Neural progenitor cell (in vitro differentiated cells): ENCODE measurements at places on chromosomes 1 and 21.

DNA sequence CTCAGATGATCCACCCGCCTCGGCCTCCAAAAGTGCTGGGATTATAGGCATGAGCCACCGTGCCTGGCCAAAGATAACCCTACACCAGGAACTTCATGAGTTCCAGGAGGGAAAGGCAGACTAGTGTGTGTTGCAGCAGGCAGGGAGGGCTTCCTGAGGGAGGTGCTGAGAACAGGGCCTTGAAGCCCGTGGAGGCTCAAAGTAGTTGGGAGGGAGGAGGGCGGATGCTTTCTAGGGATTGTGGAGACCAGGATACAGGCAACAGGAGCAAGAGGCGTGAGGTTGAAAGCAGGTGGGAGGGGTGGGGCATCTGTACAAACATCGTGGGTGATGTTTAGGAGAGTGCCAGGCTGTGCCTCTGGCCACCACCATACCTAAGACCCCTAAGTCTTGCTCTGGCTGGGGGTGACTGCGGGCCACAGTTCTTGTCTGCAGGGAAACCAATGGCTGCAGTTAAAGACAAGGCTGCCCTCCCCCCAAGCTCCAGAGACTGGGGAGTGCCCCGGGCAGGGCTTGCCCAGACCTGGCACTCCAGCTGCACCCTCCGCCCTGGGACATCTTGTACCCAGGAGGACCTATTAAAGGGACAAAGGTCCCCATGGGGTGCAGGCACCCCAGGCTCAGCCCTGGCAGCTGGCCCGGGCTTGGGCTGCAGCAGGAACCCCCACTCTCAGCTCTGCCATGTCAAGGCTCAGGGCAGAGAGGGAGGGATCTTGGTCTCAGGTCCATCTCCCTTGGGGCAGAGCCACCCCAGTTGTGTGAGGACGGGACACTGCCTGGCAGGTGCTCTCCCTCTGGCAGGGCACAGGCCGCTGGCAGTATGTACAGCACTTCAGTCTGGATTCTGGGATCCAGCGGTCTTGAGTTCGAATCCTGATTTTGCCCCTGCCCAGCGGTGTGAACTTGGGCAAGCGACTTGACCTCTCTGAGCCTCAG is 22.1 kb upstream of the CASZ1 start:
- no peaks in the 10 kb centered on the region for H3K27me3 ChIP-seq
- H3K4me1 ChIP-seq = peaks cover 16% of the 10 kb centered on the region
- no peak for DNase-seq

DNA sequence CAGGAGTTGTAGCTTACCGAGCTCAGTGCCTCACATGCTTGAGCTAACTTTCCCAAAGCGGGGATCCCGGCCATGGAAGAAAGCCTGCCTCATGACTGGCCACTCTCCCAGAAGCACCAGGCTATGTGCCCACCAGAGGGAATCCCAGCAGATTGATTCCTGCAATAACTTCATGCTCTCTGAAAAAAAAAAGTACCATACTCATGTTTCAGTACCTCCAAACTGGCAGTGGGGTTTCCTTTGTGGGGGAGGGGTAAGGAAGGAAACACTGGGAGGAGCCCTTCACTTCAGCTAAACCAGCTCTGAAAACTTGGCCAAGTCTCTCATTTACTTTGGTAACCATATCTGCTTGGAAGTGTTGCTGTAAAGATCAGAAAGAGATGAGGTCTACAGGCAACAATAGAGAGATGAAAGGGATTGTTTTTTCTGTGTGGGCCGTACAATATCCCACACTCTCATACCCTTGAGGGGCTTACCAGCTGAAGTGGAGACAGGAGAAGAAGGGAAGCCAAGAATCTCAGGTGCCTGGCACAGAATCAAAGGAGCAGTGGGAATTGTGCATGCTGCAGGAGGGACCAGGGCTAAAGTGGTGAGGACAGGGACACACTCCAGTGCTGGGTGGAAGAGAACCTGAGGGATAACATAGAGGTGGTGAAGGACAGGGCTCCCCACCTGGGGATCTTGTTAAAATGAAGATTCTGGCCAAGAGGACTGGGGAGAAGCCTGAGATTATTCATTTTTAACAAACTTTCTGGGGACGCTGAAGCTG is 42.4 kb upstream of the TACSTD2 start:
- no peaks in the 10 kb centered on the region for H3K27me3 ChIP-seq
- H3K36me3 ChIP-seq = no peaks in the 10 kb centered on the region
- H3K27ac ChIP-seq = no peak overlapping the region
- no peak for DNase-seq
- no peak overlapping the region for H3K4me3 ChIP-seq

GRCh38 chr1:185156288-185156853 is 382 bp downstream of the TRMT1L start:
- peak overlapping the region; percentile 87 for H3K27ac ChIP-seq
- peaks cover 18% of the 10 kb centered on the region for H3K4me1 ChIP-seq
- H3K36me3 ChIP-seq = no peaks in the 10 kb centered on the region
- no peaks in the 10 kb centered on the region for H3K27me3 ChIP-seq

DNA sequence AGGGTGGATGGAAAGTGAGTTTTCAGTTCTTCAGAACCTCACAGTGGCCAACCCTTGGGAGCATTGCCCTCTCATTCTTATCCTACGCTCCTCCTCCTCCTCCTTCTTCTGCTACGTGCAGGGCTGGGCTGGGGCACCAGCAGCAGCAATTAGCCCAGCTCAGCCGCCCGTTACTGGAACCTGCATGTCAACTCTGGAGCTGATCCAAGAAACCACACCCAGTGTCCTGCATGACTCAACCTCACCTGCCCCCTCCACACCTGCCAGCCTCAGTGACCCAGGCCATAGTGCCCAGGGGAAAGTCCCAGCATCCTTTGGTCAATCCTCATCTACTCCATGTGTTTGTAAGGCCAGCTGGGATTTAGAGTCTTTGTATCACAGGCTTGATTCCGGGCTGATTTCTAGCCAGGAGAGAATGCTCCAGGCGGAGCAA is 12.6 kb downstream of the ELF3 start:
- peaks cover 15% of the 10 kb centered on the region for H3K4me1 ChIP-seq
- H3K27me3 ChIP-seq = no peaks in the 10 kb centered on the region
- no peak for DNase-seq
- H3K27ac ChIP-seq = no peak overlapping the region
- H3K36me3 ChIP-seq = no peaks in the 10 kb centered on the region
- no peak overlapping the region for H3K4me3 ChIP-seq

DNA sequence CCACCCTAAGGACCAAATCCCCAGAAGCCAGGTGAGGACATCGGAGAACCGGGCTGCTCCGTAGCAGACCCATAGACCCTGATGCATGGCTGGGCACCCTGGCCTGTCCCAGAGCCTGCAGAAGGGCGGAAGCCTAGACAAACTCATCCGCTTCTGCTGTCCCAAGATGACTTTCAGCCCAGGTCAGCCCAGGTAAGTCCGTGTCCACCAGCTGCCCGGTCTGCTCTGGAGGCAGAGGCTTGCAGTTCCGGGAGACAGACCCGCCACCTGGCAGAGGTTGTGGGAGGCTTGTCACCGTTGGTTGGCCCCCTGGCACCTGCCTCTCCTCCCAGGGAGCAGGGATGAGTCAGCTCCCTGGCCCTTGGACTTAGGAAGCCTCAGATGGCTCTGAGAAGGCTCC is 22.8 kb upstream of the POFUT2 start:
- no peaks in the 10 kb centered on the region for H3K27me3 ChIP-seq
- DNase-seq = no peak
- H3K4me1 ChIP-seq = peaks cover 11% of the 10 kb centered on the region

GRCh38 chr1:15007842-15008241 is 145.7 kb upstream of the TMEM51 start:
- H3K4me1 ChIP-seq = peaks cover 12% of the 10 kb centered on the region
- no peak overlapping the region for H3K4me3 ChIP-seq
- H3K36me3 ChIP-seq = no peaks in the 10 kb centered on the region
- no peak overlapping the region for H3K27ac ChIP-seq
- H3K27me3 ChIP-seq = no peaks in the 10 kb centered on the region
- no peak for DNase-seq

DNA sequence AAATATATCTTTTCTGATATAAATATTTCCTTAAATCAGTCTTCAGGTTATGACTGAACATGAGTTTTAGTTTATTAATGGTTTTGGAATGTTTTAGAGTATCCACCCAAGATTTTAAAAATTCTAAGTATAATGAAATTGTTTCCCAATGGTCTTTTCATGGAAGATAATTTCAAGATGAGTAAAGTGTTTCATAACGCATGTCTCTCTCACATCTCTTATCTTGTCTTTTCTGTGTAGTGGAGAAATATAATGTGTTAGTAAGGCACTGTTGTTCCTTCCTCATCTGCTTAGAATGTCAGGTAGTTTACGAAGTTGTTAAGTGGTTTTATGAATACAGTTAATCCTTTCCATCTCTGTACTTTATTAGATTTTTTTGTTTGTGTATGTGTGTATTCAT is 49.6 kb downstream of the PLA2G4A start:
- no peaks in the 10 kb centered on the region for H3K4me1 ChIP-seq
- no peaks in the 10 kb centered on the region for H3K27me3 ChIP-seq
- no peaks in the 10 kb centered on the region for H3K36me3 ChIP-seq
